ENCODE measurements at places on chromosomes 4 and X.

DNA sequence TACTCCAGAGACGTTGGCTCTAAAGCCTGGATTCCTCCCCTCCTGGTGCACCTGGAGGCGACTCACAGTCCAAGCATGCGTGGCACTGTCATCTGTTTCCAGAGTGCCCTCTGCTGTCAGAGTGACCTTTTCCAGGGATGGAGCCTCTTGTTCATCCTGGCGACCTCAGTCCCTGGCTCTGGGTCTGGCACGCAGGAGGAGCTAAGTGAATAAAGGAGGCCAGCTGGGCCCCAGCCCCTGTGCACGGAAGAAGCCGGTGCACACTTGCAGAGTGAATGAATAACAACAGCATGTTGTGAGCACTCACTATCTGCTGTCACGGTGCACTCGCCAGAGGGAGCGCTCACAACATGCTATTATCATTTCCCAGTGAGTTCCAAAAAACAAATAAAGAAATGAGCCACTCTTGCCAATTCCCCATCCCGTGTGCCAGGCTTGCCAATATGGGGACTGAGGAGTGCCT lies 27.8 kb upstream of the PSAPL1 start:
- DNase-seq, result no peak

GRCh38 chrX:136322064-136322463 lies 21.3 kb downstream of the ADGRG4 start:
- DNase-seq, result no peak

DNA sequence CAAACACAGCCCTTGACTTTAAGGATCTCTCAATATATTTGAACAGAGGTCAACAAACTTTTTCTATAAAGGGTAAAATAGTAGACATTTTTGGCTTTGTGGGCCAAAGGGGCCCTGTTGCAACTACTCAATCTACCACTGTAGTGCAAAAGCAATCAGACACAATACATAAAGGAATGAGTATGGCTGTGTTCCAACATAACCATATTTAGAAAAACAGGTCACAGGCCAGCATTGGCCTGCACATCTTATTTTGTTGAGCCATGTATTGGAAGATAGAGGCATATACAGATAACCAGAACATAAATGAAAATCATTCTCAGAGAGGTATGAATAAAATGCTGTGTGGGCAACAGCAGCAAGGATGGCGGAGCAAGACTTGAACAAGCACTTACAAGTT lies 49.8 kb downstream of the MID1 start:
- DNase-seq, result no peak

DNA sequence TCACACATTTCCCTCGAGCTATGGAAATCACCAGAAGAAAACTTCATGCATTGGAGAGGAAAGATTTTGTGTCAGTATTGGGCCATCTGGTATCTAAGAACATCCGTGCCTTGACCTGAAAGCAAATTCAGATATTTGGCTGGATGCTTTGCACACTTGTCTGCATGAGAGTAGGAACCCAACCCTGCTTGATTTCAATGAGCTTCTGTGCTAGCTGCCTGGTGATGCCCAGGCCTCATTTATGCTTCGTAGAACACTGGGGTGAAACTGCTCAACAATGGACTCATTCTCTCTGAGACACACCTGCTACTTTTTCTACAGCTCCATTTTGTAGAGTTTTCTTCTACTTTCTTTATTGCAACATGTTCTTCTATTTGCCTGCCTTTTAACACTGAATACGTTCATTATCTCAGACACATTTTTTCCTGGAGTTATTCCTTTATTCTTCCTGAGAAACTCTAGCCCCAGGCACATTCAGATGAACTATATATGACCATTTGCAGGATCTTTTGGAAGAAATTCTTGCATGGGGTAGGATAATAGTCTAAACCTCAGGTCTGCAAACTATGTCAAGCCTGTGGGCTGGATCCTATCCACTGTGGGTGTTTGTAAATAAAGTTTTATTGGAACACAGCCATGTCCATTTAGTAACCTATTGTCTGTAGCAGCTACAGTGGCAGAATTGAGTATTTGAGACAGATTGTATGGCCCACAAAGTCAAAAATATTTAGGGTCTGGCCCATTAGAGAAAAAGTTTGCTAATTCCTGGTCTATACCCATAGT lies 83.8 kb upstream of the CLCN4 start:
- no peak for DNase-seq

- DNase-seq, result no peak
Measured at GRCh38 chr4:103105558-103106356, 6.1 kb upstream of the BDH2 start.

DNA sequence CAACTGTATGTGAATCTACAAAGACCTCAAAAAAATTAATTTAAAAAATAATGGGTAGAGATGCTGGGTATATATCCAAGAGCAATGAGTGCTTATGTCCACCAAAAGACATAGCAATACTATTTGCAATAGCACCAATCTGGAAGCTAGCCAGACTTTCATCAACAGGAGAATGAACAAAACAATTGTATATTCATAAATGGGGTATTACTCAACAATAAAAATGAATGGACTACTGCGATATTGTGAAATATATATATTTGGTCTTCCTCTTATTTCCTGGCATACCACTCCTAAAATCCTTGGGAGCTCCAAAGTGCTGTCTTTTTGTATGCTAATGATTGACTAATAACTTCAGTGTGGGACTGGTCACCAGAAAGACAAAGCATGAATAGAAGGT lies 77.5 kb downstream of the MSN start:
- DNase-seq, result no peak

GRCh38 chr4:6539009-6539764 lies 35.8 kb upstream of the MAN2B2 start:
- DNase-seq, result no peak

GRCh38 chr4:160141206-160141605 lies 1038.3 kb downstream of the RAPGEF2 start:
- no peak for DNase-seq

GRCh38 chrX:42943051-42943974 lies 165.3 kb upstream of the PPP1R2C start:
- peak; percentile 28 for DNase-seq

DNA sequence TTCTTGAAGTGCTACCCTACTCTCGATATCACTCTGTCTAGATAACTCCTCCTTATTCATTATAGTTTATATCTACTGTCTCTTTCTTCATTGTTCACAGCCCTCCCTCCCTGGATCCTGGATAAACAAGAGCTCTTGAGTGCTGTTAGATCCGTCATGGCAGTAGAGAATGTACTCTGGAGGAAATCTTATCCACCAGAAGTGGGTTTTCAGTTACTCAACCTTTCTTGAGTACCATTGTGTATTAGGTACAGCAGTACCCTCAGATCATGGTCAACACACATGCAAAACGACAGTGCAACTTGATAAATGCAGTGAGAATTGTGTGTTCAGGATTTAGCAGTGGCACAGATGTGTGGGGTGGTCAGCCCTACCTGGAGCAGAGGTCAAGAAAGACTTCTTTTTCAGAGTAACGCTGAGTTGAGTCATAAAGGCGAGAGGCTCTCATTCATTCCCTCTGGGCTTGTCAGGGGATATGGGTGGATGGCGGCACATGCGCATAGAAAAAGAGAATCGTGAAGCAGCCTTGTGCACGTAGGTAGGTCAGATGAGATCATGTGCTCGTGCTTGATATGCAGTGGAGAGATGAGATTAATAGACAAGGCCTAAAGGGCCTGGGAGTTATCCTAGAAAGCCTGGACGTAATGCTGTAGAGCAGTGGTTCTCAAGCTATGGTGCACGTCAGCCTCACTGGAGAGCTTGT lies 89.5 kb downstream of the SNX25 start:
- DNase-seq, result no peak

GRCh38 chr4:8270912-8271815 lies 1.6 kb downstream of the HTRA3 start:
- no peak for DNase-seq

- no peak for DNase-seq
Measured at GRCh38 chrX:10087391-10087790, 69.4 kb upstream of the CLCN4 start.

DNA sequence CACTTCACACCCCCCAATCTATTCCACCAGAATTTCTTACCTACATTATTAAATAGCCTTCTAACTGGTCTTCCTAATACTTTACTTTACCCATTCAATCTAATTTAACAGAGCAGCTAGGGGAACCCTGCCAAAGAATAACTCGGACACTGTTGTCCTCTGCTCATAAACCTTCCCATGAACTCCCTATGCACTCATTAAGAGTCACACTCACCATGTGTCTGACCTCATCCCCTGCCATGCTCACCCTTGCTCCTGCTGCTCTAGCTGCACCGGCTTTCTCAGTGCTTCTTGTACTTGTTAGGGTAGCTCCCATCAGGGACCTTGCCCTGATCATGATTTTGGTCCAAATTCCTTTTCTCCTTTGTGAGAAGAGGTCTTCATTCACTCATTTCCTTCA lies 54.6 kb upstream of the GUCY1A1 start:
- DNase-seq, result no peak

- DNase-seq, result no peak
Measured at GRCh38 chr4:143986180-143986579, 33.0 kb downstream of the GYPB start.

DNA sequence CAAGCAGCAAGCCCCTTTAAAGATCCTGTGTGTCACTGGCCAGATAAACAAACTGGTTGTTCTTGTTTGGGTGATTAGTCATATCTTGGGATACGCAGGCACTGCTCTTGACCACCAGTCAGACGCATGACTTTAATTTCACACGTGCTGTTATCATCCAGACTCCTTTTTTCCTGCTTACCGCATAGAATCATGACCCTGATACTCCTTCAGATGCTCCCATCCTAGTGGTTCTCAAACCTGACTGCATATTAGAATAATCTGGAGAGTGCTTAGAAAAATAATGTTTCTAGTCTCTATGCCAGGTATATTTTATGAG lies 78.8 kb downstream of the CLDN22 start:
- DNase-seq, result no peak

GRCh38 chrX:137587151-137587550 lies 21.2 kb downstream of the ZIC3 start:
- no peak for DNase-seq

DNA sequence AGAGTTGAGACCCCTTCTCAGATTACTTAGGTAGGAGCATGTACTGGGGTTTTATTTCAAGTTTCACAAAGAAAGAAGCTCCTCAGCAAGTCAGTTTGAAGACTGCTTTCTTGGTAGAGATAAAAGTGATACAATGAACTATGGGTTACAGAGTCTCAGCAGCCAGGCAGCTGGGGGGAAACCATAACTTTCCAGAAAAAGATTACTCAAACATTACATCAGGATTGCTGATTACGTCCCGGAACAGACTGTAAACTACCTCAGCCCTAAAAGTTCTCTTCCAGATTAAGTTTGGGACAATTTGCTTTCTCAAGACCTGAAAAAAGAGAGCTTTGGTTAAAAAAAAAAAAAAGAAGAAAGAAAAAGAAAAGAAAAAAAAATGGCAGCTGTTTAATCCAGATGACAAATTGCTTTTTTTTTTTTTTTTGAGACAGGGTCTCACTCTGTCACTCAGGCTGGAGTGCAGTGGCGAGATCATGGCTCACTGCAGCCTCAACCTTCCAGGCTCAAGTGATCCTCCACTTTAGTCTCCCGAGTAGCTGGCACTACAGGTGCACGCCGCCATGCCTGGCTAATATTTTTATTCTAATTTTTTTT lies 16.6 kb downstream of the SAT1 start:
- no peak for DNase-seq

GRCh38 chr4:152620915-152621314 lies 58.9 kb downstream of the TMEM154 start:
- no peak for DNase-seq

GRCh38 chr4:93018806-93019205 lies 715.0 kb downstream of the GRID2 start:
- no peak for DNase-seq

GRCh38 chr4:3634281-3634857 lies 102.1 kb upstream of the LRPAP1 start:
- DNase-seq, result no peak

DNA sequence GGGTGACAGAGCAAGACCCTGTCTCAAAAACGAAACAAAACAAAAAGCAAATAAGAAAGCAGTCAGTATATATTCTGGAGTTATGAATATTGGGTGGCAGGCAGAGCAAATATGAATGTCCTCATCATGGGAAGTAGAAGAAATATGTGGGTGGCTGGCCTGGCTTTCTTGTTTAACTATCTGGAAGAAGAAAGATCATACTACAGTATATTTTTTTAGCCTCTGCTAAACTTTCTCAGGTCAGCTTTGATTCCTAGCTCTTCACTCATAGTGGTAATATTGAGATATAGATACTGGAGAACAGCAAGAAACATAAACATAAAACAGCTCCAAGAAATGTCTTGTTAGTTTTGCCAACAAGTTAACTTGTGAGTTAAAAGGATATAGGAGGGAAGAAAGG lies 192.5 kb downstream of the SOWAHB start:
- no peak for DNase-seq

DNA sequence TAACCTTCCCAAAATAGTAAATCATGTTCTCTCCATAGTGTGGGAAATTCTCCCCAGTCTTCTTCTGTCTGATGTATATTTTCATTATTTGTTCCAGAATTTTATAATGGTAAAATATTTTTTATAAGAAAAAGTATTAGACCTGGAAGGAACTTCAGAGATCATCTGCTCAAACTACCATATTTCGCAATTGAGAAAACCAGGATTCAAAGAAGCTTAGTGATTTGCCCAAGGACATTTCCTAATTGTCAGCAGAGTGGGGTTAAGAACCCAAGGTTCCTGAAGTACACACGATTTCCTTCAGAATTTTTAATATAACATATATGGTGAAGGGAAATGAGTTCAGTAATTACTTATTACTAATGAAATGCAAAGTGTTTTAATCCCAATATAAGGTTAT lies 24.1 kb downstream of the OCIAD1 start:
- DNase-seq, result no peak

GRCh38 chr4:24477919-24478318 lies 106.4 kb downstream of the DHX15 start:
- DNase-seq, result no peak

GRCh38 chr4:155705664-155706063 lies 39.0 kb downstream of the GUCY1A1 start:
- DNase-seq, result no peak

- DNase-seq, result no peak
Measured at GRCh38 chrX:24055043-24055356, 244 bp downstream of the EIF2S3 start.

GRCh38 chrX:52420824-52421443 lies 52.1 kb downstream of the XAGE2 start:
- no peak for DNase-seq

- no peak for DNase-seq
Measured at GRCh38 chr4:10129196-10130177, 12.9 kb upstream of the WDR1 start.

- no peak for DNase-seq
Measured at GRCh38 chr4:81896936-81897335, 425.2 kb upstream of the RASGEF1B start.

GRCh38 chr4:90745176-90745575 lies 618.0 kb downstream of the CCSER1 start:
- no peak for DNase-seq

GRCh38 chr4:28004520-28004919 lies 1143.9 kb downstream of the STIM2 start:
- no peak for DNase-seq

DNA sequence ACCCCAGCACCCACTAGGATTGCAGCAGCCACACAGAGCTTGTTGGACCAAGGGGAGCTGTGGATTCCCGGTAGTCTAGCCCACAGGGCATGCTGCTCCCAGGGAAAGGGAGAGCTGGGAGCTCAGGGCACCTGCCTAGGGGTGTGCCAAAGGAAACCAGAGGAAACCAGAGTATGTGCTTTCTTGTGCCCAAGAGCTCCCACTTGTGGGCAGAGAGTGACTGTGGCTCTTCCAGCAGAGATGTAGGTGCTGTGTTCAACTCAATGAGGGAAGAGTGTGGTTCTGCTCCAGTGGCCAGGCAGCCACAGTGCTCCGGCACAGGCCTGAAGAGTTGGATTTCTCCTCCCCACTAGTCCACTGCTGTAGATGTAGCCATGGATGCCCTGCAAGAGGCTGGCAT lies 1050.0 kb upstream of the INTU start:
- DNase-seq, result no peak

Data from stimulated activated naive CD8-positive, alpha-beta T cell treated with anti-CD3 and anti-CD28 coated beads, Interleukin-15, amount 100 ng/mL, for 72 hours (primary cell).